Naive B cell (primary cell): ENCODE measurements at places on chromosomes 4 and X.

- no peak for DNase-seq
These were observed 261.3 kb downstream of the TENM3 start for GRCh38 chr4:182504463-182504862.

DNA sequence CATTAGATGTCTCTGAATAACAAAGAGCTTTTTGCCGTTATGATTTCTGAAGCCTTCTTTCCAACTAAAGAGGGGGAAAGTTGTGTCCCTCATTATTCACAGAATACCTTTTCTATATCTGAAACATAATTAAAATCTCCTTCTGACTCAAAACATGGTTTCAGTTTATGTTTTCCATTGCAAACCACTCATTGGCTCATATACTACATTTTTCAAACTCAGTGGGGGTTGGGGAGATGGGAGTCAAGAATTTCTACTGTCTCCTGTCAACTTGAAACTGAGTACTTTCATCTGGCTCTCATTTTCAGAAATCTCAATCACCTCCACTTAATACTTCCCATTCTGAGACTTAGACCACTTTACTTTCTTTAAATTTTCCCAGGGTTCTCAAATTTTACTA is 1839.5 kb upstream of the PCDH10 start:
- DNase-seq = no peak

GRCh38 chr4:185734930-185735329 is 77.1 kb downstream of the SORBS2 start:
- no peak for DNase-seq

GRCh38 chr4:67604749-67605148 is 46.2 kb downstream of the STAP1 start:
- DNase-seq = no peak
